ENCODE measurements at places on chromosomes 13 and 19.

DNA sequence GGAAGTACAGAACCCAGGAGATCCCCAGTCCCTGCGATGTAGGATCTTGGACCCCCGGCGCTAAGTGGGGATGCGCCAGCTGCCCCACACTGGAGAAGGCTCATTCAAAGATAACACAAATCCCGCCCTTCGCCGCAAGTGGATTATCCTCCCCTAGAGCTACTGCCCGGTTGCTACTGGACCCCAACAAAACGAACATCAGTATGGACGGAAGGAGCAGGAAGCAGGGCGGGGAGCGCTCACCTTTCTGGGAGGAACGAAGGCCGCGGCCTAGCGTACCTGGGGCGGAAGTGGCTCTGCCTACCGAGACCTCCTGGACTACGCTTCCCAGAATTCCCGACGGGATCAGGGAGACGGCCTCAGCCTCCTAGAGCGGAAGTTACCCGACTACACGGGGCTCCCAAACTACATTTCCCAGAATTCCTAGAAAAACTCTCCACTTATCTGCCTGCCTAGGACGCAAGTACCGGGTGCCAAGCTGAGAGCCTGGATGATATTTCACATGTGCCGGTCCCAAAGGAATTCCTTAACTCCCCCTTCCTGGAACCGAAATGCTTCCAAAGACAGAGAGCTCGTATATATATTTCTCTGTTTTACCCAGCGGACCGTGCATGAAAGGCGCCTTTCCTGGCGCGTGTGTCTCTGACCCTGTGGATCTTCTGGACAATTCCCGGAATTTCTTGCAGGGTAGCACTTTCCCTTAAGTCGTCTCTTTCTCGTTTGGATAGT is at the start of gene ZNF112:
Gene ZNF112 (minus strand): TSS at position 298 of the 729 bp plus-strand sequence. CDS start 16,141 bp downstream, outside the sequence.
- H3K4me1 ChIP-seq: peaks cover 2% of the 10 kb centered on the region
- peak within 1 kb of the TSS; percentile 65 for H3K27ac ChIP-seq
- H3K4me3 ChIP-seq: peak within 1 kb of the TSS; percentile 78
- DNase-seq: peak; percentile 99

DNA sequence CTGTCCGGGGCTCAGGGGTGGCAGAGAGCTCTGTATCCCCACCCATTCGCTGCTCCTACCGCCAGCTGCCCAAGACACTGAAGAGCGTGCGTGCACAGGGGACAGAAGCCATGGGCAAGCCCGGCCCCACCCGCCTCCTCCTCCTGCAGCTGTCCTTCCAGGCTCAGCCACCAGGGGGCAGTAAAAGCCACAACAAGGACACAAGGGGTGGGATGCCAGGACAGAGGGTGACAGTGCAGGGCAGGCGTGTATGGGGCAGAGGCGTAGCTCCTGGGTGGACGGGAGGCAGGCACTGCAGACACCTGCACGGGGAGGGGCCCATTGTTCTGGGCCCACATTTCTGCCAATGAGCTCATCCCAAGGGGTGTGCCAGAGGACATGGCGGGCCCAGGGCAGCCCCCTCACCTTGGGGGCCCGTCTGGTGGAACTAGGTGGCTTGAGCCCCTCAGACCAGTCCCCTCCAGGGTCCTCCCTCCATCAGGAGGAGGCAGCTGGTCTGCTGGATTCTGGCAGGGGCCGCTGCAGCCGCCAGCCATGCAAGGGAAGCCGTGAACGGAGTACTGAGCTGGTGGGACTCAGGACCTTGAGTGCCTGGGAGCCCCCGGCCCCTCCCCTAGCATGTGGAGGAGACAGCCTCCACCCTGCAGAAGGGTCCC is 61.2 kb downstream of the MLLT1 start:
- peak overlapping the region; percentile 72 for H3K27ac ChIP-seq
- H3K36me3 ChIP-seq: peaks cover 31% of the 10 kb centered on the region
- peaks cover 78% of the 10 kb centered on the region for H3K4me1 ChIP-seq
- DNase-seq: peak; percentile 92

- no peak for DNase-seq
- no peak overlapping the region for H3K27ac ChIP-seq
- no peaks in the 10 kb centered on the region for H3K36me3 ChIP-seq
- peaks cover 25% of the 10 kb centered on the region for H3K27me3 ChIP-seq
Observed at GRCh38 chr19:33687481-33688170, 65.9 kb downstream of the CHST8 start.

GRCh38 chr13:28526876-28527275 is 31.9 kb upstream of the FLT1 start:
- no peak for DNase-seq
- no peak overlapping the region for H3K27ac ChIP-seq
- no peak overlapping the region for H3K4me3 ChIP-seq
- H3K4me1 ChIP-seq: peaks cover 12% of the 10 kb centered on the region
- peaks cover 36% of the 10 kb centered on the region for H3K27me3 ChIP-seq

DNA sequence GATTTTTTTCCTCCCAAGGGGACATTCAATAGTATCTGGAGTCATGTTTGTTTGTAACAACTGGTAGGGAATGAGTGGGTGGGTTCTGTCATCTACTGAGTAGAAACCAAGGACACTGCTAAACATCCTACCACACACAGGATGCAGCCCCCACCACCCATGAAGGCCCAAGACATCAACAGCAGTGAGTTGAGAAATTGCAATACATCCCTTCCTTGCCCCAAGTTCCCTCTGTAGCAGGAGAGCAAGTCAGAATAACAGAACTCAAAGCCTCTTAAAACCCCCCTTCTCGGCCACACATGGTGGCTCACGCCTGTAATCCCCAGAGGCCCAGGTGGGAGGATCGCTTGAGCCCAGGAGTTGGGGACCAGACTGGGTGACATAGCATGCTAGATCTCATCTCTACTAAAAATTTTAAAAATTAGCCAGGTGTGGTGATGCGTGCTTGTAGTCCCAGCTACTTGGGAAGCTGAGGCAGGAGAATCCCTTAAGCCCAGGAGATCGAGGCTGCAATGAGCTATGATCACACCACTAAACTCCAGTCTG is 2.4 kb upstream of the CYP2F1 start:
- DNase-seq: no peak
- H3K4me3 ChIP-seq: no peak overlapping the region
- H3K4me1 ChIP-seq: no peaks in the 10 kb centered on the region

GRCh38 chr13:113926301-113926761 is 47.5 kb downstream of the C13orf46 start:
- H3K4me1 ChIP-seq: peaks cover 40% of the 10 kb centered on the region
- peaks cover 15% of the 10 kb centered on the region for H3K27me3 ChIP-seq
- H3K27ac ChIP-seq: no peak overlapping the region

DNA sequence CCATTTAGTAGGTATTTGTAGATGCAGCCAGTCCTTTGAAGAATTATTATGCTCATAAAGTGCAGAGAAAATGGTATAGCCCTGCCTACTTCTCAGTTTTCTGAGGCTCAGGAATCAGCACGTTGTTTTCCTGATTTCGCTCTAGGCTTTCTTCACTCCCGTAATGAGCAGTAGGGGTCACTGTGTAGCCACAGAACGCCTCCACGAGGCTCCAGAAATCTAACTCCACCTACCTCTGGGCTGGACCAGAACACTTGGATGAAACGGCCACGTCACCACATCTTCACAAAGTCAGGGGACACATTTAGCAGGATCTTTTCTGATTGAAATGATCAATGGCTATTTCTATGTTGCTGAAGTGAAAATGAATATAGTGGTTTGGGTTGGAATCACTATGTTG is 49.8 kb upstream of the GTF3A start:
- H3K4me3 ChIP-seq: no peak overlapping the region
- peaks cover 31% of the 10 kb centered on the region for H3K27me3 ChIP-seq
- H3K4me1 ChIP-seq: no peaks in the 10 kb centered on the region
- H3K36me3 ChIP-seq: no peaks in the 10 kb centered on the region

DNA sequence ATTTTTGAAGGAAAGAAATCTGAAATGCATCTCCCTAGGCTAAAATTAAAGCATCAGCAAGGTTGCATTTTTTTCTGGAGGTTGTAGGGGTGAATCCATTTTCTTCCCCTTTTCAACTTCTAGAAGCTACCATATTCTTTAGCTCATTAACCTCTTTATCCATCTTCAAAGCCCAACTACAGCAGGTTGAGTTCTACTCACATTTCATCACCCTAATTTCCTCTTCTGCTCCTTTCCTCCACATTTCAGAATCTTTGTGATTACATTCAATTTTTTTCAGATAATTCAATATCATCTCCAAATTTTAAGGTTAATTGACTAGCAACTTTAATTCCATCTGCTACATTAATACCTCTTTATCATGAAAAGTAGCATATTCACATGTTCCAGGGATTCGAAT is 2655.7 kb upstream of the PCDH20 start:
- H3K36me3 ChIP-seq: no peaks in the 10 kb centered on the region
- DNase-seq: no peak
- H3K27ac ChIP-seq: no peak overlapping the region
- H3K27me3 ChIP-seq: no peaks in the 10 kb centered on the region
- H3K4me3 ChIP-seq: no peak overlapping the region

DNA sequence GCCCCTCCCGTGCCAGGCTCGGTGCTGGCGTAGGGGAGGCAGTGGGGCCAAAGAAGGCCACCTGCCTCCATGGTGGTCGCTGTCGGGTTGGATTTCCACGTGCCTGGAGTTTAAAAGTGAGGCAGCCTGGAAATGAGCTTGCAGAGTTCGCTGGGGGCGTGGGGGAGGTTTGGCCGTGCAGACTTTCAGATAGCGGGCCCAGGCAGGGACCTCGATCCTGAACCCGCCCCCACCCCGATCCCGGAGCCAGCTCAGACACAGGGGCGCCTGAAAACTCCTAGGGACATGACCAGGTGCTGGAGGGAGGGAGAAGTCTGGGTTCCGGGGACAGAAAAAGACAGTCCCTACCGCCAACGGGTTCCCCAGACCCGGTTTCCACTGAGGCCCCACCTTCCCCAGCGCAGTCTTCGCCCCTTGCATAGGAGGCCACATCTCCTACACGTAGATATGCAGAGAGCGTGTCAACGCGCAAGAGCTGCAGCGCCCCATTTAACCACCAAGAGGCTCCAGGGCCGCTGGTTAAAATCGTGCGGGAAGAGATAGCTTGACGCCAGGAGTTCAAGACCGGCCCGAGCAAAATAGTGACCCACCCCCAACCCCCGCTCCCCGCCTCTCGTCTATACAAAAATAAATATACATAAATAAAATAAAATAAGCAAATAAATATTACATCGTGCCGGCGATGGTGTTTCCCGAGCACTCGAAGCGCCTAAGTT is 8.5 kb downstream of the CCDC8 start:
- DNase-seq: peak; percentile 87
- H3K4me3 ChIP-seq: peak overlapping the region; percentile 41
- H3K27ac ChIP-seq: peak overlapping the region; percentile 82
- H3K36me3 ChIP-seq: no peaks in the 10 kb centered on the region

GRCh38 chr19:52993342-52994178 is 20.2 kb upstream of the ERVV-1 start:
- peak overlapping the region; percentile 47 for H3K4me3 ChIP-seq
- peak; percentile 91 for DNase-seq
- H3K27me3 ChIP-seq: peaks cover 6% of the 10 kb centered on the region
- H3K36me3 ChIP-seq: no peaks in the 10 kb centered on the region
- peaks cover 12% of the 10 kb centered on the region for H3K4me1 ChIP-seq

DNA sequence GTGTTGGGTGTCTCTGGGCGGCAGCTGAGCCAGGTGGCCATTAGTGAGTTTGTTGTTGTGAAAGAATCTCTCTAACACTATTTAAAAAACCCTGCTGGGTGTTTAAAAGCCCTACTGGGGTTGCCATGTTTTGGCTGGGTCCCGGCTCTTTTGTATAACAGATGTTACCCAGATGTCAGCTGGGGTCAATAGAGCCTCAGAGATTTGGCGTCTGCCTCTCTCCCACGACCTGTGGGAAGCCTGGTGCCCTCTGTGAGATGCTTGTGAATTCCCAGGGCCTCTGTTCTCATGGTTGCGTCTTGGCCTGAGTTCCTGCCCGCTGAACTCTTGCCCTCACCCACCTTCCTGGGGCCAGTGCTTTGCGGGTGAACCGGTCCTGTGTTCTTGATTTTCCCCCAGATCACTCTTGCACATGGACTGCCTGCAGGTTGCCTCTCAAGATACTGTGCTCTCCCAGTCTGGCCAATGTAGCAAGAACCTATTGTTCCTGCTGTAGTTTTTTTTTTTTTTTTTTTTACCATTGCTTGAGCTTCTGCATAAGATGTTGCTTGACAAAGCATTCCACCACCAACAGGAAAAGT is 9.5 kb downstream of the NFILZ start:
- no peak for DNase-seq
- H3K4me1 ChIP-seq: peaks cover 8% of the 10 kb centered on the region
- no peaks in the 10 kb centered on the region for H3K27me3 ChIP-seq
- no peak overlapping the region for H3K4me3 ChIP-seq

- H3K36me3 ChIP-seq: no peaks in the 10 kb centered on the region
- peak; percentile 17 for DNase-seq
- no peaks in the 10 kb centered on the region for H3K27me3 ChIP-seq
- H3K27ac ChIP-seq: no peak overlapping the region
Observed at GRCh38 chr19:28445826-28446225, 767.1 kb downstream of the UQCRFS1 start.

DNA sequence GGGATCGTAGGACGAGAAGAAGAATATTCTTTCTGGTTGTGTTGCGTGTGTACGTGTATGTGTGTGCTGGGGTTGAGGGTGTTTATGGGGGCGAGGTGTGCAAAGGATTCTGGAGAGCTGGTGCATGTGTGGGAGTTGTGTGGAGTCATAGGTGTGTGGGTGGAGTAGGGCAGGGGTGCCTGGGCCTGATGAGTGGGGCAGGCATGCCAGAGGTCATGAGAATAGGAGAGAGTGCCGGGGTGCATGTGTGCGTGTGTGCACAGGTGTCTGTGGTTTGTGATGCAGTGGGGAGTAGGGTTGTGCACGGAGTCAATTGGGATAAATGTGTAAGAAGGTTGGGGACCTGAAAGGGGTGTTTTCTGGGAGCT is 649 bp downstream of the TMEM91 start:
- no peak overlapping the region for H3K4me3 ChIP-seq
- H3K36me3 ChIP-seq: no peaks in the 10 kb centered on the region
- DNase-seq: no peak
- no peaks in the 10 kb centered on the region for H3K27me3 ChIP-seq
- H3K4me1 ChIP-seq: peaks cover 25% of the 10 kb centered on the region

GRCh38 chr19:7902796-7903243 is 857 bp upstream of the MAP2K7 start:
- peaks cover 40% of the 10 kb centered on the region for H3K4me1 ChIP-seq
- H3K27me3 ChIP-seq: no peaks in the 10 kb centered on the region
- peak overlapping the region; percentile 77 for H3K4me3 ChIP-seq
- peaks cover 12% of the 10 kb centered on the region for H3K36me3 ChIP-seq

- no peaks in the 10 kb centered on the region for H3K36me3 ChIP-seq
- H3K27me3 ChIP-seq: no peaks in the 10 kb centered on the region
- no peaks in the 10 kb centered on the region for H3K4me1 ChIP-seq
- no peak overlapping the region for H3K4me3 ChIP-seq
- no peak for DNase-seq
Observed at GRCh38 chr13:59970847-59971246, 192.9 kb downstream of the DIAPH3 start.

GRCh38 chr19:41407271-41407670 is 9.7 kb downstream of the BCKDHA start:
- H3K27me3 ChIP-seq: no peaks in the 10 kb centered on the region
- H3K36me3 ChIP-seq: peaks cover 28% of the 10 kb centered on the region
- peak; percentile 38 for DNase-seq
- no peaks in the 10 kb centered on the region for H3K4me1 ChIP-seq
- no peak overlapping the region for H3K4me3 ChIP-seq
- H3K27ac ChIP-seq: no peak overlapping the region

GRCh38 chr13:33842986-33843385 is 25.0 kb downstream of the RFC3 start:
- H3K4me1 ChIP-seq: no peaks in the 10 kb centered on the region
- no peak for DNase-seq
- no peak overlapping the region for H3K4me3 ChIP-seq
- H3K27ac ChIP-seq: no peak overlapping the region
- peaks cover 17% of the 10 kb centered on the region for H3K36me3 ChIP-seq
- no peaks in the 10 kb centered on the region for H3K27me3 ChIP-seq

- no peak overlapping the region for H3K27ac ChIP-seq
- no peak overlapping the region for H3K4me3 ChIP-seq
- DNase-seq: no peak
- H3K4me1 ChIP-seq: peaks cover 5% of the 10 kb centered on the region
Observed at GRCh38 chr13:109644069-109644750, 142.2 kb downstream of the IRS2 start.
